ENCODE measurements at places on chromosomes 16 and 17.

GRCh38 chr16:61382435-61382834 lies 653.8 kb downstream of the CDH8 start:
- DNase-seq, result no peak

DNA sequence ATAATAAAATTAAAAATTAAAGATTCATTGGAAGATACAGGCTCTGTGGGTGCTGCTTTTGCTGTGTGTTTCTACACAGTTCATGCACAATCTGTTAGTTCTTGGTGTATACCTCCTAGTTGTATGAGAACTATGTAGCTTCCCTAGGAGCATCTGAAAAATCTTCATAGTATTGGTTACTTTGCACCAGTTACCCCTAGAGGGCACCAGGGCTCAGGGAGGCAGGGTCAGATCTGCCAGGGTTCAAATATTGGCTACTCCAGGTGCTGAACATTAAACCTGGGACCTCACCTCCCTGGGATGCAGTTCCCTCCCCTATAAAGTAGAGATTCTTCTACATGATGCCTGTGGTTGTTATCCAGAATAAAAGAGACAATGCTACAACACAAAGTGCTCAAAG lies 583.0 kb upstream of the CDH11 start:
- no peak for DNase-seq

GRCh38 chr16:64074706-64075105 lies 1047.2 kb downstream of the CDH11 start:
- no peak for DNase-seq

DNA sequence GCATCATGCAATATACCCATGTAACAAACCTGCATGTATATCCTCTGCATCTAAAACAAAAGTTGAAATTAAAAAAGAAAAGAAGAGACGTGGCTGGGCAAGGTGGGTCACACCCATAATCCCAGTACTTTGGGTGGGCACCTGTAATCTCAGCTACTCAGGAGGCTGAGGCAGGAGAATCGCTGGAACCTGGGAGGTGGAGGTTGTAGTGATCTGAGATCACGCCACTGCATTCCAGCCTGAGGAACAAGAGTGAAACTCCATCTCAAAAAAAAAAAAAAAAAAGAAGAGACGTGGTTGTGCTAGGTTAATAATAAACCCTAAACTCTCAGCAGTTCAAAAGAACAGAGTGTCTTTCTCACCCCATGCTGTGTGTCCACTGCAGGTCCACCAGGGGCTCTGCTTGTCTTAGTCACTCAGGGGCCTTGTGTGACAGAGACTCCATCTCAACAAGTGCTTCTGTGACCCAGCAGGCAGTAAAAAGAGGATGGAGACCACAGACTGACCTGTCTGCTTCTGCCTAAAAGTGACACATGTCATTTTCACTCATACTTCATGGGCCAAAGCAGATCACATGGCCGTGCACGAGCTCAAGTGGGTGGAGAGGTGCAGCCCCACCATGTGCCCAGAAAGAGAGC lies 22.3 kb upstream of the N4BP1 start:
- DNase-seq, result no peak

GRCh38 chr16:26261621-26262020 lies 569.9 kb downstream of the HS3ST4 start:
- no peak for DNase-seq
